ENCODE measurements at places on chromosomes 5 and 9. TPM values are rescaled to one million over a fixed set of nuclear protein-coding genes. Genes with fewer than 3 reads are reported as not detected.

ABCA1 gene
- 23.0 TPM for total RNA-seq

LSM11 gene
- 3.0 TPM for total RNA-seq

SHB gene
- 36.0 TPM for total RNA-seq

SLC34A1 gene
- total RNA-seq = not detected

PRSS3 gene
- not detected for total RNA-seq

DNA sequence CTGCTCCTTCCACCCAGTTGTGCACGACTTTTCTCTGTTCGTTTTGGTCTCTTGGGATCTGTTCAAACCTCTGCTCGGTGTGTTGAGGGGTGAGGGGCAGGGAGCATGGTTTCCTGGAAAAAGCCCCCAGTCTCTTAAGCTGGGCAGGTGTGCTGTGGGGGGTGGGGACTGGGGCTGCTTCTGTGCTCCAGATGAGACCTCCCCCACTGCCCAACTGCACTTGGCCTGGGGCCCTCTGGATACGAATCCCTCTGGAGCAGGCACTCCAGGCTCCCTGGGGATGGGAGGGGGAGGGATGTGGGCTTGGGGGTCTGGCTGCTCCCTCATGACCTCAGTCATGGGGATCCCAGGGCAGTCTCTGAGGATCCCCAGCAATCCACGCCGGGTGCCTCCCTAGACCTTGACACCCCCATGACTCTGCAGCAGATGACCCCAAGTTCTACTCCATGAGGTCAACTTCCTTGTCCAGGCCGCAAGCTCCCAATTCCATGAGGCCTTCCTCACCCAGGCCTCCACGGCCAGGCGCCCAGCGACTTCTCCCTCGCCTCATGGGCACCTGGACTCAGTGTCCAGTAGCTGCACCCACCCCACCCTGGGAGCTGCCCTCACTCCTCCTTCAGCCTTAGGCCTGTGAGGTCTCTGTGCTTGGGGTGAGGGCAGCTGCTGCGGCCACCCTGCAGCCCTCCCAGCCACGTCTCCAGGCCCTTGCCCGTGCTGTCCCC, 5.9 kb upstream of the AHRR start:
- DNase-seq = no peak

DNA sequence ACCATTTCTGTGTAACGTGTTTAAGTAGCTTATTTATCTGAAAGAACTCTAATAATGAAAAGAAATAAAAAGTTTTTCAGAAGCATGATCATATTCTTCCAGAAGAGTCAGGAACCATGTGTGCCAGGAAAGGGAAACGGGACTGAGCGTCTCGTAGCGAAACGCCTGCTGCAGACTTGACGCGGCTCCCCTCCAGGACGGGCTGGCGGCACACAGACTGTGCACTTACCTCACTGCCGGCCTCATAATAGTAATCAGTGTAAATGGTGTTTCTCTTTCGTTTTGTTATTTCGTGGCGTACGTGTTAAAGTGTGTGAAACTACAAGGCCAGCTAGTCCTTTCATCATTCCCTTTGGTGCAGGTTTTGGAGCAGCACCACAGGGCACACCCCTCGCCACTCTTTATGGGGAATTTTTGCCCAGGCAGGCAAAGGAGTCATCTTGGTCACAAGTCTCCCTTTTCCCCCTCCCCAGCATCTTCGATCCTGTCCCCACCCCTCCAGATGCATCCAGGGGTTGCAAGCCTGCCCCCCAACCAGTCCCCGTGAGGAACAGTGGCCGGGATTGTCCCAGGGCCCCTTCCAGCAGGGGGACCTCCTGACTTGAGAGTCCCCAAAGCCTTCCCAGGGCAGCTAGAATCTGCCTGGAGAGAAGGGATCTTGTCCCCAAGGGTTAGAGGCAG, 233.1 kb downstream of the FANCC start:
- no peak for DNase-seq

DNA sequence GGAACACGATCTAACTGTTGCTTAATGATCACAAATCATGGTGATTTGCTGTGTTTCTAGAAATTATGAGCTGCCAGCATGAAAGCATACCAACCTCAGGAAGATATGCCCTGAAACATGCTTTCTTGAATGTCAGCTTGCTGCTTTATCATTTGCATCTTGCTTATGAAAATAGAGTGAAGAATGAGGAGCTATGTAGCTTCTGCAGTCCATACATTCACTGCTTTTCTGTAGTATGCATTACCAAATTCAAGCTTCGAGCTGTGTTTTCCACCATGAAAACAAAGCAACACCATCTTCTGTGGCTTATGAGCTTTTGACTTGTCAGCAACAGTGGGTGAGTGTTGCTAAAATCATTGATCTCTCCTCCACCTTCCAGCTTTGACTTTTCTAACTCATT, 16.5 kb downstream of the F2RL2 start:
- no peak for DNase-seq

GRCh38 chr5:131536211-131536826, 98.7 kb downstream of the RAPGEF6 start:
- DNase-seq = no peak

DNA sequence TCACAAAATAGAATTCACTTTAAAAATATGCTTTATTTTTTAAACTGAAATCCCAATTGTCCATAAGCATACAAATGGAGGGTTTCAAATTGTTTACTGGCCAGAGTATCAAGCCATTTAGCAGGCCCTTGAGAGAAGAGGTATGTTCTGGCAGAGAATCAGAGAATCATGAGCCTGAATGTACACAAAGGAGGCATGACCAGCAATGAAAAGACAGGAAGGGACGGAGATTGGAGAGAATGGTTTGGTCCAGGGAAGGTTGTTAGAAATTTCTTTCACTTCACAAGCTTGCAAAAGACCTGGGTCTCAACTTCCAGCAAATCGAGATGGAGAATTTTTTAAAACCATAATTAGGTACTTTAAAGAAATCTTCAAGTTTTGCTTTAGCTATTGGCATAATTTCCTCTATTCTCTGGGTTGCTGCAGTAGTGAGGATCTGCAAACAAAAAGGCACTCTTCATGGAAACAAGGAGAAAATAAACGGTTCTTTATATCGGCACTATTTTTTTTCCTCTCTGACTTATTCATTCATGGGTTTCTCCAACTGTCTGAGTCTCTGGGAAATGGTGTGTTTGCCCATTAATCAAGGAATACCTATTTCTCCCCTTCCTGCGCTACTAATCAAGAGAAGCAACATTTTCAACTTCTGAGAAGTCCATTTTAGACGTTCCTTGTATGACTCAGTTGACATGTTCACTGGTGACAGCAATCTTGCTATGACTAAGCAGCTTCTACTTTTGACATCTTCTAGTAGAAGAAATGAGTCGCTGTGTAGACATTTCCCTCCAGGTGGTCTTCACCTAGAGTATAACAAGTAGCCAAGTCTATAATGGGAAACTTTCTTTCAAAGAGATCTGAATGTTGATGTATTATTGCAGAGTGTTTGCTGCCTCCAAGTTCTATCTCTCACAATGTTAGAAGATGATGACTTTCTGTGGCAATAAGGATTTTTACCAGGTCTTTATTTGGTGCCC, 23.1 kb upstream of the ERCC6L2 start:
- no peak for DNase-seq

GRCh38 chr5:51902512-51902911, 519.3 kb downstream of the ISL1 start:
- DNase-seq = no peak

DNA sequence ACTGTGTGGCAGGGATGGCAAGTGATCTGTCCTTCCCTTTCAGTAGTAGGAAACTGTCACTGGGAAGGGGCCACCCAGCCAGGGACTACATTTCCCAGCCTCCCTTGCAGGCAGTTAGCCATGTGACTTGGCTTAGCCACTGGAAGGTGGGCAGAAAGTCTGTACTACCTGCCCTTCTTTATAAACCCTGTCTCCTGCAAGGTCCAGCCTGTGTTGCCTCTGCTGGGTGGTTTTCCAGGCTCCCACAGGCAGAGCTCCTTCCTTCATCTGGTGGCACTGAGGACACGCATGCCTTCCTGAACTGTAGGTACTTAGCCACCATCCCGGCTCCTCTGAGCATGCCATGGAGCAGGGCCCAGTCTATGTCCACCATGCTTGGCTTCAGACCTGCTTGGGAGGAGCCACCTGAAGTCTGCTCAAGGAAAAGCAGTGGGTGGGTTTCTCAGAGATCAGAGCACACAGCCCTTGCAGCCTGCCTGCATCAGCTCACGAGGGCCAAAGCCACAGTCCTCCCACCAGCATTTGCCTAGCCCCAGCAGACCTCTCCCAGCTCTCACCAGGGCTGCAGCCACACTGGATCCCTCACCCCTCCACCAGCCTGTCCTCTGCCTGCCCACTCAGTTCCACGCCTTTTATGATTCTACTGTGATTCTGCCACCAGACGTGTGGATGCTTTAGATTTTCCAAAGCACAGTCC, 16.7 kb upstream of the SLC25A51 start:
- no peak for DNase-seq

GRCh38 chr9:20043461-20043860, 254.6 kb upstream of the SLC24A2 start:
- no peak for DNase-seq

- DNase-seq = no peak
Measured at GRCh38 chr9:86941197-86941596, 6.1 kb downstream of the GAS1 start.

Data from cardiac muscle cell (in vitro differentiated cells and primary cell).